Upper lobe of right lung (tissue), 1 donor: ENCODE measurements at places on chromosomes 3 and 15.

DNA sequence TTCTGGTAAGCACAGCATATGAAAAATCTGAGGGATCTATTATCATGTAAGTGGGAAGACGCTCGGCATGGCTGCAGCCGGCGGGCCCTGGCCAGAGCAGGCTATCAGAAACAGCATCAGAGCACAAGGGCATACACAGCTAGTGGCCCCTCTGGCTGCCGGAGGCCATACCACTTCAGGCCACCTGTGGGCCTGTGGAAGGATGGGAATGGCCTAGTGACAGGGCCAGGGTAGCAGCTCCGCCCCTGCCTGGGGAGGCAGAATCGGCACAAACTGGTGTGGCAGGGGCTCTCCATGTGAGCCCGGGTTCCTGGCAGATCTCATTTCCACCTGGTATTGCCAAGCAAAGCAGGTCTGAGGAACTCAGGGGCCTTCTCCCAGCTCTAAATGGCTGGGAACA is 46.4 kb downstream of the SH3BP5 start:
- DNase-seq = no peak

DNA sequence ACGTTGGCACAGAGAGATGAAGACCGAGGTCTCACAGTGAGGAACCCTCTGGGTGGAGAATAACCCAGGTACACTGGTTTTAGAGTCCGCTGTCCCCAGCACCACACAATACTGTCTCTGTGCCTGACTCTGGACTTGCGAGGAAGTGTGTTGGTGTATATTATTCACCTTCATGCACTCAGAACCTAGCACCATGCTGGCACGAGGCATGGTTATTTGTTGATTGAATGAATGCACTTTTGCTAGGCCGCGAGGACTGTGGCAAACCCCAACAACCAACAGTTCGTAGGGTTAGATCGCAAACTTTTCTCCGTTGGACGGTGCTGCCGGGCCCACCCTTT is 484 bp upstream of the C3orf52 start:
- no peak for DNase-seq

DNA sequence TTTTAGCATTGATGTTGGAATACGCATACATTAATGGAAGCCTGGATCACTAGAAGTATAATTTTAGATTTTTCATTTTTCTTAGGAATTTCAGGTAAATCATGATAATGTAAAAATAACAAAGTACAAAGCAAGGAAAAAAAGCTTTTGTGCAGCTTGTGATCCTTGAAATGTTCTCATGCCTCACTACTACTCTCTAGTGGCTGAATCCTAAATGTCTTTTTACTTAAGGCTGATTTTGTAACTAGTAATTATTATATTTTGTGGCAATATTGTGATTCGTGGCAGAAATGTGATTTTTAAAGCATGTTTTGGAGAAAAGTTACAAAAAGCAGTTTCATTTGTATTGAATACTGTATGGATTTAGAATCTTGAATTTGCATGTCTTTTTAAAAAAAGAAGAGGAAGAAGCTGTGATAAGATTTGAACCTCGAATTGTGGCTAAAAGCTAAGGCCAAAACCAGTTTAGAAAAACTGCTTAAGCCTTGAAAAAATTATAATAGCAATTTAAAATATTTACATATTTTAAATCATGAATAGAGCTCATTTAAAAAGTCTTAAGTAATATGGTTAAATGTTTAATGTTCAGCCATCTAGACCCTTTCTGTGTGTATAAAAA is 39.0 kb downstream of the U2SURP start:
- no peak for DNase-seq

- DNase-seq = no peak
These were observed 515.9 kb downstream of the NLGN1 start for GRCh38 chr3:173913397-173913796.

DNA sequence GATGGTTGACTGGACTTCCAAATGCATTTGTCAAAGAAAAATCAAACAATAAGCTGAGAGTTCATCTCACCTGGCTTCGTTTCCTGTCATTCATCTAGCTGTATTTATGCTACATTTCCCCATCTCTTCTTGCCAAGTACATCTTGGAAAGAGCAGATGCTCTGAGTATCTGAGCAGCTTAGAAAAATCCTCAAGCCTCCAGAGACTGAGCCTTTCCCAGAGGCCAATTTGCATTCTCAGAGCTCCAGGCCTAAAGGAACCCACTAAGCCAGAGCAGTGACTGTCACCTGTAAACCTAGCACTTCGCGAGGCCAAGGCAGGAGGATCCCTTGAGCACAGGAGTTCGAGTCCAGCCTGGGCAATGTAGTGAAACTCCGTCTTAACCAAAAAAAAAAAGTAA is 100.5 kb downstream of the XXYLT1 start:
- DNase-seq = no peak

- no peak for DNase-seq
These were observed 9.4 kb upstream of the COPG1 start for GRCh38 chr3:129239991-129240390.

GRCh38 chr15:94791510-94791909 is 560.1 kb downstream of the MCTP2 start:
- no peak for DNase-seq

DNA sequence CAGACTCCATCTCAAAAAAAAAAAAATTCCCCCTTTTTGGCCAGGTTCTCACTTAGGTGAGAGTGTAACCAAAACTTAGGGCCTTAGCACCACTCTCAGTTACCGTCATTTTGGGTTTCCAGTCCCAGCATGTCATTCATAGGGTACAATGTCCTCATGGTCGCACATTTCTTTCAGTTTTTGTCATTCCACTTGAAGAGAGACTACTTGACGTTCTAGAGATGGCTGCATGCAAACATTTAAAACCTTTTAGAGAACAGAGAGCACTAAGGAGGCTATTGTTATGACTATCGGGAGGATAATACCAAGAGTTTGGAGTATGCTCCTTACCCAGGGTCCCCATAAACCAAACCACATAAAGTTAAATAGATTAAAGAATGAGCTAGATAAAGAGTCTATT is 37.9 kb upstream of the THUMPD3 start:
- no peak for DNase-seq

DNA sequence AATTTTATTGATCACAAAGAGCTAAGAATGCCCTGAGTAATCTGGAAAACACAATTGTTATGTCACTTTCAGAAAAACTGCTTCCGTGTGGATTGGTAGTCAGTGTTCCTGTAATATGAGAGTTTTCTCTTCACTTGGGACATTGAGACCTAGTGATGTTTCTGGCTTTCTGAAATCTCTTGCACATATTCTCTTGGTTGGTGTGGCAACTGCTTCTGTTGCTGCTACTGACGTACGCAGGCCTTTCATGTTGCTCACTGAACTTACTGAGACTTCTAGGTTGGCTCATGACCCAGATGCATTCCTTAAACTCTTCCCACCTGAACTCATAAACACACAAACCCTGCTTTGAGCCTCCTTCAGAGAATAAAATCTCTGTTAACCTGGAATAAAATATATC is 175.0 kb upstream of the PFN2 start:
- DNase-seq = no peak

GRCh38 chr3:118838871-118839270 is 195.8 kb downstream of the IGSF11 start:
- no peak for DNase-seq

GRCh38 chr15:34582461-34583371 is 735 bp downstream of the GOLGA8B start:
- peak; percentile 78 for DNase-seq

GRCh38 chr3:193996221-193996620 is 139.7 kb upstream of the HES1 start:
- DNase-seq = no peak

DNA sequence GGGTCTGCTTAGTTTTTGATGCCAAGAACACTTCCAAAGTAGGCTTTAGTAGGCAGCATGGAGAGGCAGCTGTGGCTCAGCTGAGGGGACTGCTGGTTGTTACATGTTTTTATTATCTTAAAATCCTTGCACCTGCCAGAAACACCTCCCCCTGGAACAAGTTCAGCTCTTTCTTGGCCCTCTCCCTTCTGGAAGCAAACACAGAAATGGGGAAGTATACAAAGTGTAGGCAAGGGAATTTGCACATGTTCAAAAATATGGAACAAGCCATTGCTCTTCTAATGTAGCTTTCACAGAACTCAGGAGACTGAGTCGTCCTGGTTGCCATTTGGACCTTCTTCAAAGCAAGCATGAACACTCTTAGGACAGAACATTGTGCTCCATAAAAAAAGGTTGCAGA is 169.1 kb upstream of the SEMA6D start:
- DNase-seq = no peak

DNA sequence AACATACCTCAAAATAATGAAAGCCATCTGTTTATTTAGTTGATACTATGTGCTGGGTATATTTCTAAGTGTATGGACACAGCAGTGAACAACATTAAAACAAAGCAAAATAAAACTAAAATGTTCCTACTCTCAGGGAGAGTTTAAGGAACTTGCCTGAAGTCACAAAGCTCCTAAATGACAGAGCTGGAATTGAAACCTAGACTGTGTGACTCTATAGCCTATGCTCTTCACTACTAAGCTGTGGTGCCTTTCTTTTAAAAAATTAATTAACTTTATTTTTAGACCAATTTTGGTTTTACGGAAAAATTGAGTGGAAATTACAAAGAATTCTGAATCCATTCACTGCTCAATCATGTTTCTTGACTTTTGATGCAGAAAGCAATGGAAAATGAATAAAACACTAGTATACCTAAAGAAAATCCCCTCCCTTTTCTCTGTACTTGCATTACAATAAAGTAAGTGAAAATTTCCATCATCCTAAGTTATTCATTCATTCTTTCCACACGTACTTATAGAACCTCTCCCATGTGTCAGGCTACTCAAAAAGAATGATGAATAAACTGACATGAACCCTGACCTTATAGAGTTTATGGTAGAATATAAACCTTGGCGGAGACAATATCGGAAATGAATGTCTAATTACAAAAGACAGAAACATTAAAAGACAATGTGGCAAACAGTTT is 189.8 kb upstream of the RBMS3 start:
- no peak for DNase-seq

GRCh38 chr3:162391301-162391700 is 894.7 kb downstream of the OTOL1 start:
- no peak for DNase-seq

- no peak for DNase-seq
These were observed 223.1 kb upstream of the EOMES start for GRCh38 chr3:27945229-27945628.

GRCh38 chr3:51333021-51333420 is 52.1 kb upstream of the MANF start:
- DNase-seq = no peak

GRCh38 chr3:151012753-151013152 is 40.2 kb upstream of the CLRN1 start:
- no peak for DNase-seq

DNA sequence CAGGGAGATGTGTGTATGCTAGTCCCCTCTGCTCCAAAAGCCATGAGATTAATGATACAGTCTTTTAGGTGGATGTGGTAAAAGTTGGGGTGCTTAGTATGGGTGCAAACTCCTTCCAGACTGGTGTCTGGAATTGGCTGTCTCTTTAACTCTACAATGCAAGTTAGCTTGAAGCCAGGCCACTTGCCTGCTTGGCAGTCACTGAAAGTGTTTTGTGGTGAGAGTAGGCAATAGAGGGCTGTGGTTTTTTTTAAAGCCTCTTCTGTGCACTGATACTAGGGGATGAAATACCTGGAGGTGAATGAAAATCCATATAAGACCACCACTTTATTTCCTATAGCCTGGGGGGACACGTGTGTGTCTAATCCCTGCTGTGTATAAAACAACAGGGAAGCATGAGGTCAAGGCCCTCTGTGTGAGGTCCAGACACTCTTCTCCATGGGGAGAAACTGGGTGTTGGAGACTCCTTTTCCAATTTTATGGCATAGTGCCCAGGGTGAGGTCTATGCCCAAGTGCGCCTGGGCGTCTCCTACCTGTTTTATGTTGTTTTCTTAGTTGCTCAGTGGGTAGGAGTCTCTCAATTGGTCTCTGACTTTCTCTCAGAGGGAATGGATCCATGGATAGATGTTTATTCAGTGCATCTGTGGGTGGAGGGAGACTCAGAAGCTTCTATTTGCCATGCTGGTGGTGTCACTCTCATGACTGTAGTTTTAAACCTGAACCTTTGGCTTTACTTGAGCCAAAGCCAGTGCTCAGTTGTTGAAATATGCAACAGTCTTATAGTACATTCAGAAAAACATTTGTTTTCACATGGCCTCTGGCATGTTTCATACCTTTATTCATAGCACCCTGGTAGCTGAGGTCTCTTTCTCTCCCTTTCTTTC is 327.8 kb upstream of the ATP11B start:
- DNase-seq = no peak

GRCh38 chr15:100879464-100880138 is at the start of gene ALDH1A3:
Gene ALDH1A3 (plus strand): TSS chr15:100879831. CDS start chr15:100879908, 77 bp downstream.
- DNase-seq = no peak

- no peak for DNase-seq
These were observed 11.4 kb downstream of the CD86 start for GRCh38 chr3:122066331-122067213.

DNA sequence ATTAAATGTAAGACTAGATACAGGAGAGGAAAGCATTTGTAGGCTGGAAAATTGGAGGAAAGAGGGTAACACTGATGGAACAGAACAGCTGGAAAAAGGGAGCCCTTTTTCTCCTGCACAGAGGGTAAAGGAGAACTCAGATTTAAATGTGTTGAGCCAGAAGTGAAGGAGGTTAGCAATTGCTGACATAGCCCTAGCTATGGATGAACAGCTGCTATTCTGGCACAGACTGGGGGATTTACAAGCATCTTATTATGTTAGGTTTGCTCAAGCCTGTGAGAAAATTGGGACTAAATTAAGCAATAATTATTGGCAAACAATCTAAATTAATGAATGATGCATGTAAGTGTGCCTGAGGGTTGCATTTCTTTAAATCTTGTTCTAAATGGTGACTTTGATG is 40.6 kb upstream of the PRR20G start:
- no peak for DNase-seq

DNA sequence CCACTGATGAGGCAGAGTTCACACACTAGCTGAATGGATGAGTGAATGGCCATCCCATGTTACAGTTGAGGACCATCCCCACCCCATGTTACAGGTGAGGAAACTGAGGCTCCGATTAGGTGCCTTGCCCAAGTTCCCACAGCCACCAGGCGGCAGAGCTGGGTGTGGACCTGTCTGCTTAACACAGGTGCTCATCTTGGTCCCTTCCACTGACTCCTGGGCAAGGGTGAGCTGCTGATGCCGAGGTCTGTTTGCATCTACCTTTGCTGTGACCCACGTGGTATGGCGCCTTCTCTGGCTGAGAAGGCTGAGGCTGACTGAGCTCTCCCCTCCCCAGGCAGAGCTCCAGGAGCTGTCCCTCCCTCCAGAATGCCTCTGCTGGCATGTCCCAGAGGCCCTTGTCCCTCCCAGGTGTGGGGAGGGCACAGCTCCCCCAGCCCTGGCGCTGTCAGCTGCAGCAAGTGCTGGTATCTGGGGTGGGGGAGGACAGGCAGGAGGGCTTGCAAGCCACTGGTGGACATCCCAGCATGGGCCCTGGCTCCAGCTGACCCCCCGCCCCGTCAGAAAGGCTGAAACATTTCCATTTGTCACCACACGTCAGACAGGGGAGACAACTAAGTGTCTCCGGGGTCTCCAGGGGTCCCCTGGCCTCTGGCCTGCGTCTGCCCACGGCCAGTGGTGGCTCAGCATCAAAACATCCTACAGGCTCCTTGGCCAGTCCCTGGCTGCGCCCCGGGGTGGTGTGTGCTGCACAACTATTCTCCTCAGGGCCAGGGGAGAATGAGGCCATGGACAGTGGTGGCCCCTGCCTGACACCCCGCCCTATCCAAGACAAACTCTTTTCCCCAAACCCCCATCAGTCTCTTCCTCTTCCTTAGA is 105.4 kb downstream of the ADCY5 start:
- DNase-seq = peak; percentile 57
